Body of pancreas (tissue), 4 donors: ENCODE measurements at places on chromosomes 7 and 10. TPM values are rescaled to one million over a fixed set of nuclear protein-coding genes. Genes with fewer than 3 reads are reported as not detected.
A peak's percentile ranks its signal among the peaks of the same experiment; 100 is the strongest.

Gene NEBL
- total RNA-seq, result 40.7 TPM

Gene THSD7A
- 7.0 TPM for total RNA-seq

Gene SYT15B
- total RNA-seq, result 8.9 TPM

Gene MEIG1
- total RNA-seq, result not detected

Gene ATP6V0E2
- 24.1 TPM for total RNA-seq

Gene FLNC
- total RNA-seq, result 4.0 TPM

Gene TMEM273
- total RNA-seq, result 4.3 TPM

Gene LRRD1
- not detected for total RNA-seq

Gene PKD1L1
- 4.0 TPM for total RNA-seq

Gene DOCK4
- total RNA-seq, result 24.9 TPM

Gene HOXA10
- total RNA-seq, result 0.52 TPM

Gene DLG5
- 22.6 TPM for total RNA-seq

DNA sequence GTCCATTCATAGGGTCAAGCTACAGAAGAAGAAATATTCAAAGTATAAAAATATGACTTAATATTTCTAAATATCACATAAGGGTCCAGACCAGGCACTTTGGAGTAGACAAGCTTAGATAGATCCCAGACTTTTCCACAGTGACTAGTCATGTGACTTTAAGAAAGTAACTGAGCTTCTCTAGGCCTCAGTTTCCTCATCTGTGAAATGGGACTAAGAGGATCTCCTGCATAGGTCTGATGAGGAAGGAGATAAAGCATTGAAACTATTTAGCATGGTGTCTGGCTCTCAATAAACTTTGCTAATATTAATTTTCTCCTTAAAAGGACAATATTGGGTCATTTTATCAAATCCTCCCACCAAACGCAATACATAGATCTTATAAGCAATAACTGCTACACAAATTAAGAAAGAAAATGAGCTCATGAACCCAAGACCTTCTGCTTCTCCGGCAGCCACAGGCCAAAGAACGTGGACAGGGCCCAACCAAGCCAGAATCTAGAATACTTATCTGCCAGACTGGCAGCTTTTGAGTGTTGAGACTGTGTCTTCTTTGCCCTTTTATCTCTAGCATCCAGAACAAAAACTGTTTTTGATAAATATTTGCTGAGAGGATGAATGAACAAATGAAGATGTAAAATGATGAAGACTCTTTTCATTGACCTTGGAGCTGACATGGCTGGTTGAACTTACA, 1.6 kb upstream of the TARP start:
- DNase-seq, result no peak

- no peak for DNase-seq
Observed at GRCh38 chr7:37341033-37341630, 107.5 kb downstream of the ELMO1 start.

DNA sequence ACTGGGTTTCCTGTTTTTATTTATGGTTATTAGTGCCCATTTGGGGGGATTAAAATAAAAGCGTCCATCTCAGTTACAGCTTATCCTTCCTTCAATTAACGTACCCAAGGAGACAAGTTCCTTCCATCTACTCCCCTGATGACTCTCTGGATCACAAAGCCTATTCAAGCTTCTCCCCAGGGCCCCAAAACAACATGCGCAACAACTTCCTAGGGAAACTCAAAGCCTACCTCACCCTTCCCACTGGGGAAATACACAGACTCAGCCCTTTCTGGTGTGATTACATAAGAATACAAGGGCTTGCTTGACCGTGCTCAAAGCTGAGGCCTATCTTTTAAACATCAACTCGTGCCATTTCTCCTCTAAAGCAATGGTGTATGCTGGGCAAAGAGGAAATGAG, 112.4 kb downstream of the CDK6 start:
- DNase-seq, result no peak

GRCh38 chr7:18103436-18104218, 76.0 kb upstream of the PRPS1L1 start:
- DNase-seq, result no peak

DNA sequence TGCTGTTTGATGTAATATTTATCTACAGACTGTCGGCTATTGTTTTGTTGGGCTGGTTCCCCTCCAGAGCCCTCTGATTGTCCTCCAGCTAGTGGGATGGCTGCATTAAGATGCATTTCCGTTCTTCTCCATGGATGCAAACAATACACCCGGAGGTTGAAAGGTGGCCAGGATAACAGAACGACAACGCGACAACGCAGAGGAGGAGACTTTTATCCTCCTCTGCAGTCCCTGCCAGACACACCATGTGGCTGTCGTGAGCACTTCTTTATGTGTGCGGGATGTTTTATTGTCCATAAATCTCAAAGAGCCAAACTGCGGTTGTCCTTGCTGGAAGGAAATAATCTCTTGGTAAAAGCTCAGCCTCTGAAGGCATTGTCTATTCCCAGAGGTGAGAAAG, 39.1 kb upstream of the TCERG1L start:
- no peak for DNase-seq

DNA sequence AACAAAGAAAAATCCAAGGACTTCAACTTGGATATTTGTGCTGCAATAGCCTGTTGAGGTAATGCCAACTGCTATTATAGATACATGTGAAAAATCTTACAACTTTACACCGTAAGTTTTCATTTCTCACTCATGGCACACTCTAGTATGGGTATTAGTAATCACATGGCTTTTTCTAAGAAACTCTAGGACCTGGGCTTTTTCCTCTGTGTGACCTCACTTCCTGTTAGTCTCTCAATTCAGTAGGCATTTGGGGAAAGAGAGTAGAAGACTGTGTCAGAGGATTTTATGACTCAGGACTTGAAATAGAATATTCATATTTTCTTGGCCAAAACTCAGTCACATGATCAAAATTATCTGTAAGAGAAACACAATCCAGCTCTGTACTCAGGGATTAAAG, 1049.9 kb downstream of the REEP3 start:
- no peak for DNase-seq

DNA sequence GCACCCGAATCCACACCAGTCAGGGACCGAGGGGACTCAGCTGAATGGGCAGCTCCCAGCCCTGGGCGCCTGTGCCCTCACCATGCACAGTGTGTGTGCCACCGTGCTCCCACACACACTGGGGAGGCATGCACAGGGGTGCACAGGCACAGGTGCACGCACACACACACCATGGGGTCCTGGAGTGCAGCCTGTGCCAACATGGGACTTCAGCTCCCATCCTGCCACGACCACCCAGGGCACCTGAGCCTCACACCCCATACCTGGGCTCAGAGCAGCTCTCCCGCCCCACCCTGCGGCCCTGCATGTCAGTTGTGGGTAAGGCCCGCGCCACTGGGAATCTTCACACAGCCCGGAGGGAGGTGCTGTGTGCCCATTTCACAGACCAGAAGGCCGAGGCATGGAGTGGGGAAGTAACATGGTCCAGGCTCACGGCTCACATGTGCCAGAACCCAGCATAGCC, 8.0 kb downstream of the ELFN1 start:
- peak; percentile 3 for DNase-seq

DNA sequence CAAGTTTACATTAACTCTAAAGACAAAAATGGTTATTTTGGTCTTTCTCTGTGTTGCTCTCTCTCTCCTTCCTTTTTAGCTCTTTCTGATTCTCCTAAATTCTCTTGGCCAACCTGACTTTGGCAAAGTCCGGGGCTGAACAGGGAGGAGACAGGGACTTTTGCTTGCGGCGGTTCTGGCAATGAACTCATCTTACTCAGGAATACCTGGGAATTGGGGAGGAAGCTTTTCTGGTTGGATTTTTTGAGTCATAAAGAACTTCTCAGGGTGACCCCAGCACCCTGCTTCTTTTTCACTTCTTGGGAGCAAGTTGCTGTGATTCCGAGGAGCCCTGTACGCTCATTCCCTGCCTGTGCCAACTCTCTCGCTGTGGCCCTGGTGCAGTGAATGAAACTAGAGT, 16.0 kb downstream of the GATA3 start:
- no peak for DNase-seq

- DNase-seq, result no peak
Observed at GRCh38 chr7:104153287-104153686, 54.5 kb downstream of the ORC5 start.

DNA sequence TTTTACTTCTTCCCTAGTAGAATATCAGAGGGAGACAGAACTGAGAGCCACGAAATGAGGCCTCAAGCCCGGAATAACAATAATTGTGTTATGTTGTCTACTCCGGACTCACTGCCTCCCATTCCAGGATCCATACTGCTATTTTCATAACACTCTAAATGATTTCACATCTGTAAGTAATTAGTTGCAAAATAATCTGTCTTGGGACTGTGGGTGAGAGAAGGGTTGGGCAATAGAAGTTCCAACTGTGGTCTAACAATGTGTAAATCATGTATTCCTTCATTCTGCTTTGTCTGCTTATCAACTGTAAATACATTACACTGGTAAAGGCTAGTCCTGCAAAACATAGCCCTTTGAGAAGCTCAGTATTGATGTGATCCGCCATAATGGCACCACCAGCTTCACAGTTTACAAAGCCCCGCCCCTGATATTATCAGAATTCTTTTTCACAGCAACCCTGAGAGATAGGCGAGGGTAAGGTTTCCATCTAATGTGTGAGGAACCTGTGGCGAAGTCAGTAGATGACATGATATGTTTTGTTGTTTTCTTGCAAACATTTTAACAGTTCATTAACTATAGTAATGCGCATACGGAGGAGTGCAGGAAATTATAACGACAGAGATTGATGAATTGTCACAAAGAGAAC, 265.7 kb upstream of the BMPER start:
- no peak for DNase-seq

DNA sequence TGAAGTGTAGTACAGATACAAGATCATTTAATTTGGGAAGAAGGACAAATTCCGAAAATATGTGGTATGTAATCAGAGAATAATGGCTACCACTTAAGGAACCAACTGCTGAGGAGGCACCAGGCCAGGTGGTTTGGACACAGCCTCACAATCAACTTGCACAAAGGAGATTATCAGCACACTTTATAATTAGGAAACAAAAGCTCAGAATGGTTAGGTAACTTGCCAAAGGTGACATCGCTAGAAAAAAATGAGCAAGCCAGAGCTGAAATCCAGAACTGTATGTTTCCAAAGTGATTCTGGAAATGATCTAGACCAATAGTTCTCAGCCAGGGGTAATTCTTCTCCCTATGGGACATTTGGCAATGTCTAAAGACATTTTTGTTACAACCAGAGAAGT, 36.6 kb downstream of the ERCC6 start:
- DNase-seq, result no peak

GRCh38 chr7:12970626-12971025, 283.2 kb downstream of the ARL4A start:
- no peak for DNase-seq

GRCh38 chr7:27154369-27154768, 2.0 kb upstream of the HOXA3 start:
- DNase-seq, result peak; percentile 7

- peak; percentile 29 for DNase-seq
Observed at GRCh38 chr10:125448596-125448995, 234.4 kb downstream of the TEX36 start.

GRCh38 chr7:134174795-134175261, 47.7 kb downstream of the LRGUK start:
- DNase-seq, result peak; percentile 42

- no peak for DNase-seq
Observed at GRCh38 chr7:12296051-12296570, 85.0 kb downstream of the TMEM106B start.

- no peak for DNase-seq
Observed at GRCh38 chr10:127715782-127716378, 21.1 kb upstream of the FOXI2 start.

GRCh38 chr7:18610331-18610948, 114.9 kb downstream of the HDAC9 start:
- peak; percentile 30 for DNase-seq

- no peak for DNase-seq
Observed at GRCh38 chr7:55043691-55044370, 25.0 kb downstream of the EGFR start.

GRCh38 chr7:1520539-1521234, 9.8 kb upstream of the MAFK start:
- DNase-seq, result no peak

DNA sequence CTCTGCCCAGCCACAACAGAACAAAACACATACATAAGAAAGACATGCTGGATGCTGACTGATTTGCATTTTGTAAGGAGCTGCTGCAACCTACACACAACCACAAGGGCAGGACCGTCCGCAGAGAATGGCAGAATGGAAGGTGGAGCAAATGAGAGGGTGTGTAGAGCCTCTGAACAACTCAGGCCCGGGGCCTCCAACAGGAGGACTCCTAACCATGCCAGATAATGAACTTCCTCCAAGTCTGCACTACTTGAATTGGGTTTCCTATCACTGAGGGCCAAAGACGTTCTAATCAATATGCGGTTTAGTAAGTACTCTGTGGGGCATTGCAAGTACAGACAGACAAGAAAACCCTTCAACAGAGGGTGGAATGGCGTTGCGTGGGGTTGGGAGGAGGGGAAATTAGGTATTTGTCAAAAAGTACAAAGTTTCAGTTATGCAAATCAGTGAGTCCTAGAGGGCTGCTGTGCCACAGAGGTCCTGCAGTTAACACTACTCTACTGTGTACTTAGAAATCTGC, 14.6 kb downstream of the VOPP1 start:
- DNase-seq, result no peak
